ENCODE measurements at places on chromosomes 16 and 17. TPM values are rescaled to one million over a fixed set of nuclear protein-coding genes. Genes with fewer than 3 reads are reported as not detected.
A peak's percentile ranks its signal among the peaks of the same experiment; 100 is the strongest.

Gene FOXK2
- 66.9 TPM for total RNA-seq

Gene FOXC2
- total RNA-seq = 0.09 TPM

Gene SPN
- total RNA-seq = 1.8 TPM

Gene ASGR2
- total RNA-seq = not detected

Gene SMTNL2
- 4.5 TPM for total RNA-seq

Gene KRT12
- total RNA-seq = not detected

Gene CHST6
- 25.4 TPM for total RNA-seq

Gene FOXN1
- total RNA-seq = not detected

Gene ZNF385C
- 3.9 TPM for total RNA-seq

Gene FA2H
- total RNA-seq = 2.1 TPM

Gene HOXB8
- total RNA-seq = not detected

Gene C16orf54
- total RNA-seq = not detected

DNA sequence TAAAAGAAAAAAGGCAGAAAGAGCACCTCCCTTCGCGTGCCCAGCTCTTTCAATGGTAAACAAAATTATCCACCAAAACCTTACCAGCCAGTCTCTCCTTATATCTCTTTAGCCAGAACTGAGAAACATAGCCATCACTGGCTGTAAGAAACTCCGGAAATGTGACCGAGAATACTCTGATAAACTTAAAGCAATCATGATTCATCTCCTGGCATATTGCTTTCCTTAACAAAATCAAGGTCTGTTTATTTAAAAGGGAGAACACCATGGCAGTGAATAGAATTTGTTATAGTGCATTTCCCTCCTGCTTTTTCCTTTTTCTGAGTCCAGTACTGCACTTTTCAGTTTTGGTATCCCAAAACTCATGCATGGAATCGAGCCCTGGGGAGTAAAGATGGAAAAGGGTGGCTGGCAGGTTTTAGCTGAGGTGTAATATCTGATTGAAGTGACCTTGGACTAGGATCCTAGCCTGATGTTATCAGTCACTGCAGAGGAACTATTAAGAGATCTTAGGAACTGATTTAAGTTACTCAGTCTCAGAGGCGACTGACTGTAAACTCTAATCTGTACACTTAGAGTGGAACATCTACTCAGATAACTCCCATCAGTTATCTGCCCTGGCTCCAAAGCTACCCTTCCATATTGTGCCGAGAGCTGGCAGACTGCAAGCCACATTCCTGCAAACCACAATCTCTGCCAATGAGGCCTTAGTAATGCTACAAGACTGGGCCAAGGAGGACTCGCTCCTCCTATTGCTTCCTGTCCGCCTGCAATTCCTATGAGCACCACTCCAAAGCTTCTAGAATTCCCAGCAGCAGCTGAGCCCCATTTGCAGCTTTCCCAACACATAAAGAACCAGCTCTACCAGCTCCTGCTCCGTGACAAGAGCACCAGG lies 7.4 kb upstream of the COX10 start:
- DNase-seq = no peak

- peak; percentile 63 for DNase-seq
Measured at GRCh38 chr17:36920032-36921005, 17.0 kb upstream of the LHX1 start.

- DNase-seq = no peak
Measured at GRCh38 chr17:81491181-81491581, 21.4 kb downstream of the ACTG1 start.

GRCh38 chr17:50627782-50628601 lies 6.7 kb upstream of the ABCC3 start:
- DNase-seq = no peak

DNA sequence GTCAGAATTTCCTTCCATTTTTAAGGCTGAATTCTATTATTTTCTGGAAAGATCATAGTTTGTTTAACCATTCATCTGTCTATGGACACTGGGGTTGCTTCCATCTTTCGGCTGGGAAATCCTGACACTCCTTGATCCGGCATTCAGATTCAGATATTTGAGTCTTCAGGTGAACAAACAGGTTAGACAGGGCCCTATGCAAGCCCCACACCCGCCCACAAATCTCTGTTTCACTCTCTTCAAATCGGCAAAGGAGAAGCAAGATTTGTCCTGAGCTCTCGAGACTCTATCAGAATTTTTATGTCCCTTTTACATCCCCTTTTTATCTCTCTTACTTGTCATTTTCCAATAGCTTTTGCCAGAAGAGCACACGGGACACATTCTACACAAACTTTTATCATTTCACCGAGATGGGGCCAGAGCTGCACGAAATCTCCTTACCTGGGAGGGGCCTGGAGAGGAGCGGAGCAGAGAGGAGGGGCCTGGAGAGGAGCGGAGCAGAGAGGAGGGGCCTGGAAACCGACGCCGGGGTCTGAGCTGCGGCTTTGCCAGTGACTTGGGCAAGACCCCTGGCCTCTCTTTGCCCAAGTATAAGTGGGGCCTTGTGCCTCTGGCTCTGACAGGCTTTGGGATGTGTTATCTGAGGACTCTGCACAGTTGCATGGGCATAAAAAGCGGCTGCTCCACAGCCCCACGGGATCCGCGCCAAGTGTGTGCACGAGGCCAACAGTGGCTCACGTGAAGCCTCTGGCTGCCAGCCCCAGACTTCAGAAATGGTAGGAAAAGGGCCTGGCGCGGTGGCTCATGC lies 54.3 kb upstream of the RBFOX3 start:
- DNase-seq = no peak

- DNase-seq = no peak
Measured at GRCh38 chr17:56011406-56012131, 141.7 kb upstream of the ANKFN1 start.

- DNase-seq = no peak
Measured at GRCh38 chr16:72620348-72620747, 427.6 kb downstream of the ZFHX3 start.

DNA sequence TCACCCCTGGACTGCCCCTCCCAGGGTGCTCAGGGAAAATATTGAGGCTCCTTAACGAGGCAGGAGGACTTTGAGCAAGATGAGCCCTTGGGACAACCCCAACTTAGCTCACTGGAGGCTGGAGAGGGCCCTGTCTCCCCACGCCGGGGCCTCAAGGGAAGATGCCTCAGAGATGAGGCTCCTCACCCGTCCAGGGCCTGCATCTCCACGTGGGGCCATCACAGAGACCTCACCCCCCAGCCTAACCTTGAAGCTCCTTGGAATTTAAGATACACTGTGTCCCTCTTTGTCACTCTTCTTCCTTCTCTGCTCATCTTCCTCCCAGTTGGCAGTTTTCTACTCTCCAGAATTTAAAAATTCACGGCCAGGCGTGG lies 11.2 kb downstream of the COX4I1 start:
- DNase-seq = no peak

- DNase-seq = no peak
Measured at GRCh38 chr16:75086281-75086680, 30.3 kb downstream of the LDHD start.

- DNase-seq = no peak
Measured at GRCh38 chr16:79026117-79026516, 574.4 kb downstream of the MAF start.

GRCh38 chr17:80124351-80124981 lies 22.5 kb downstream of the EIF4A3 start:
- DNase-seq = peak; percentile 51

GRCh38 chr16:48558371-48558841 lies 51.6 kb downstream of the N4BP1 start:
- no peak for DNase-seq

- no peak for DNase-seq
Measured at GRCh38 chr16:85637061-85637807, 24.1 kb downstream of the GSE1 start.

- DNase-seq = no peak
Measured at GRCh38 chr17:58249270-58250133, 11.1 kb downstream of the LPO start.

DNA sequence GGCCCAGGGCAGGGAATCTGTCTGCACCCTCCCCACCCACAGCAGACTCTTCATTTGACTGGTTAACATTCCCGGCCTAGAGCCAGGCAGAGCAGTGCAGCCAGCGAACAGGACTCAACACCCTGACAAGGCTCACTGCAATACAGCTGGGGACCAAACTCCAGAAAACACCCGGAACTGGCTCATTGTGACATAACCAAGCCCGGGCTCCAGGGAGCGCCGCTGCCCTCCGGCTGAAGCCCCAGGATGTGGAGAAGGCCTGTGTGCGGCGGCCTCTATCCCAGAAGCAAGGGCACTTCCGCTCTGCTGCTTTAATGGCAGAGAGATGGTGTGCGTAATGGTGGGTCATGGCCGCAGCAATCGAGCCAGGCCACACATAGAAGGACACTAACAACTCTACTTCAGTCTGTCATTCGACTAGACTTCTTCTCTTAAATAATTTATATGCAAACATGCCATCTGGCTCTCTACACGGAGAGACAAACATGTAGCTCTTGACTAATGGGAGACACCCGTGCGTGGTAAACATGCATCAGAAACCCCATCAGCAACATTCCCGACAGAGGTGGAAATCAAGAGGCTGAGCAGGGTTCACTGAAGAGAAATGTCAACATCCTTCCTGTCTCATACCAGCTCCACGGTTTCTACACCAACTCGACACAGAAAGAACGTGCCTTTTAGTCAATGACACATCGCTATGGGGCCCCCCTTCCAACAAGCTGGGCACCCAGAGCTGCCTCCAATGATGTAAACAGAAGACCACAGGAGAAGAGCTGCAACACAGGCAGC lies 18.0 kb downstream of the KLHDC4 start:
- DNase-seq = no peak

GRCh38 chr17:64742326-64742725 lies 80.2 kb upstream of the SMURF2 start:
- DNase-seq = no peak

DNA sequence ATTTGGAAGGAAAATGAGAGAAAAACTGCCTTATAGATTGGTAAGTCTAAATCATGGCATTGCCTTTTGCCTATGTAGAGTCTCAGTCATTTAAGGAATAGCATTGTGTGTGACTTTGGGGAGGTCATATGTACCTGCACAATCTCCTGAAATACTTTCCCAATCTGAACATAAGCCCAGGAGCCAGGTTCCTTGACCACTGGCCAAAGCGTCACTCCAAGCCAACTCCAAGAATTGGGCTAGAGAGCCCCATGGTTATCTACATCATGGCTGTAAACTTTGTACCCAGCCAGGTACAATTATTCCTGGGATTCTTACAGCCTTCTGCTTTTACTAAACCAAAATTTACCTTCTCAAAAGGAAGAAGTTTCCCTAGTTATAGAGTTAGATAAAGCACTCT lies 40.8 kb upstream of the MED13 start:
- DNase-seq = no peak

GRCh38 chr16:64096689-64097088 lies 1025.2 kb downstream of the CDH11 start:
- DNase-seq = no peak

- no peak for DNase-seq
Measured at GRCh38 chr17:64037802-64038201, 17.4 kb upstream of the ICAM2 start.

- no peak for DNase-seq
Measured at GRCh38 chr16:56119133-56119532, 72.2 kb upstream of the GNAO1 start.

DNA sequence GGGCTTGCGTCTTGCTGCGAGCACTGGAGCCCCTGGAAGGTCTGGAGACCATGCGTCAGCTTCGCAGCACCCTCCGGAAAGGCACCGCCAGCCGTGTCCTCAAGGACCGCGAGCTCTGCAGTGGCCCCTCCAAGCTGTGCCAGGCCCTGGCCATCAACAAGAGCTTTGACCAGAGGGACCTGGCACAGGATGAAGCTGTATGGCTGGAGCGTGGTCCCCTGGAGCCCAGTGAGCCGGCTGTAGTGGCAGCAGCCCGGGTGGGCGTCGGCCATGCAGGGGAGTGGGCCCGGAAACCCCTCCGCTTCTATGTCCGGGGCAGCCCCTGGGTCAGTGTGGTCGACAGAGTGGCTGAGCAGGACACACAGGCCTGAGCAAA lies 7.4 kb downstream of the MPG start:
- no peak for DNase-seq

- peak; percentile 96 for DNase-seq
Measured at GRCh38 chr17:18225121-18225641, at the start of gene LLGL1. Gene LLGL1 (plus strand): TSS chr17:18225635. CDS start chr17:18225683, 48 bp downstream.

GRCh38 chr16:30757316-30757715 lies 4.5 kb downstream of the CFAP119 start:
- DNase-seq = no peak

- no peak for DNase-seq
Measured at GRCh38 chr17:64107500-64108236, 22.3 kb downstream of the ERN1 start.

DNA sequence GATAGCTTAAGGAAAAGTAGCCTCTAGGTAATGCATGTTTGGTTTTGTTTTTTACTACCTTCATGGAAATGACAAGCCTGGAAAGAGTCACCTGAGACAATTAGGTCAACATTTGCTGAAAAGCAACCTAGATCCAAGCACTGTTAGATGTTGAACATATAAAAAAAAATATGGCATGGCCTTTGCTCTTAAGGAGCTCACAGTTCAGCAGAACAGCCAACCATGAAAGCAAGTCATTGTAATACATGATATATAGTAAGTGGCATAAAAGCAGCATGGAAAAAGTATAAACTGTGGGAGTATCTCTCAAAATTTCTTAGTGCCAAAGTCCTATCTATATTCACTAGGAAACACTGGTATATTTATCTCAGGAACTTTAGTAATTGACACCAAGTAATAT lies 31.6 kb downstream of the CFDP1 start:
- no peak for DNase-seq

GRCh38 chr17:78890498-78890897 lies 12.5 kb downstream of the CEP295NL start:
- DNase-seq = no peak

DNA sequence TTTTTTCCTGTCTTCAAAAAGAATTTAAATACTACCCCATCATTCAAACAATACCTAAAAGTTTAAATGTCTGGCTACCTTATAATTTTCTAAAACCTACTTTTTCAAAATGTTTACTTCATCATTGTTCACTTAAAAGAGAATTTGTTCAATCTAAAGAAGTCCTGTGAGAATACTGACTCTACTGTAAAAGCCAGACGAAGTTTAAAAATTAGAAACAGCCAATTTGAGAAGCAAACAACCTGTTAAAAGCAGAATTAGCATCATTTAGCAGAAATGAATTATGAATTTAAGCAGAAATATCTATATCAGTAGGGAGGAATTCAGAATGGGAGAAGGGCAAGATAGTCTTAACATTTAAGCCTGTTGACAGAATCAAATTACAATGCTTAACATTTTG lies 2.1 kb downstream of the SKA2 start:
- DNase-seq = no peak

DNA sequence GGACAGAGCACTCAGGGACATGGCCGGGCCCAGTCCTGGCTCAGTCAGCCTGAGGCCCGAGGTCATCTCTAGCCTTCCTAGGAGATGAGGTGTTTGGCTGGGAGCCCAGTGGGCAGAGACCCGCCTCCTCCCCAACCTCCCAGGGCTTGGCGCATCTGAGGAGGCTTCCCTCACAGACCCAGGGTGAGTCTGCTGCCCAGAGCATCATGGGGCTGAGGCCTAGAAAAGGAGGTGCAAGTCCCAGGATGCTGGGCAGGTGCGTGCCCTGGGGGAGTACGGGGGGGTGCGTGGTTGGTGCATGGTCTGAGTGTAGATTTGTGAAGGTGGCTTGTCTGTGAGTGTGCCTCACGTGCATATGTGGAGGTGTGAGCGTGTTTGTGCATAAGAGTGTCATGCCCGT lies 4.7 kb downstream of the PDE6G start:
- DNase-seq = no peak
